Effector memory CD8-positive, alpha-beta T cell (primary cell): ENCODE measurements at places on chromosomes 12 and 14.
A peak's percentile ranks its signal among the peaks of the same experiment; 100 is the strongest.

DNA sequence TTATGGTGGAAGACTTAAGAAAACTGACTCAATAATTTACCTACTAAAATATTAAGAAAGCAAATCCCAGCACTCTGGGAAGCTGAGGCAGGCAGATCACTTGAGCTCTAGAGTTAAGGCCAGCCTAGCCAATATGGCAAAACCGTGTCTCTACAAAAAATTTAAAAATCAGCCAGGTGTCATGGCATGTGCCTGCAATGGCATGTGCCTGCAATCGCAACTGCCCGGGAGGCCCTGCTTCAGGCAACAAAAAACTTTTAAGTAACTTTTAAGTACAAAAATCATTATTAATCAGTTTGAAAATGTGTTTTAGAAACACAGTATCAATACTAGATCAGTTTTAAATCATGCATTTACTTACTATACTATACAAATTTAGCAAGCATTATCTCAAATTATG, 17.5 kb downstream of the C2CD5 start:
- DNase-seq: no peak

GRCh38 chr14:48709277-48709785, 876.8 kb downstream of the RPS29 start:
- no peak for DNase-seq

GRCh38 chr12:78441737-78442453, 422.7 kb upstream of the SYT1 start:
- DNase-seq: no peak

- DNase-seq: no peak
Observed at GRCh38 chr12:68170726-68171125, 11.2 kb upstream of the IFNG start.

DNA sequence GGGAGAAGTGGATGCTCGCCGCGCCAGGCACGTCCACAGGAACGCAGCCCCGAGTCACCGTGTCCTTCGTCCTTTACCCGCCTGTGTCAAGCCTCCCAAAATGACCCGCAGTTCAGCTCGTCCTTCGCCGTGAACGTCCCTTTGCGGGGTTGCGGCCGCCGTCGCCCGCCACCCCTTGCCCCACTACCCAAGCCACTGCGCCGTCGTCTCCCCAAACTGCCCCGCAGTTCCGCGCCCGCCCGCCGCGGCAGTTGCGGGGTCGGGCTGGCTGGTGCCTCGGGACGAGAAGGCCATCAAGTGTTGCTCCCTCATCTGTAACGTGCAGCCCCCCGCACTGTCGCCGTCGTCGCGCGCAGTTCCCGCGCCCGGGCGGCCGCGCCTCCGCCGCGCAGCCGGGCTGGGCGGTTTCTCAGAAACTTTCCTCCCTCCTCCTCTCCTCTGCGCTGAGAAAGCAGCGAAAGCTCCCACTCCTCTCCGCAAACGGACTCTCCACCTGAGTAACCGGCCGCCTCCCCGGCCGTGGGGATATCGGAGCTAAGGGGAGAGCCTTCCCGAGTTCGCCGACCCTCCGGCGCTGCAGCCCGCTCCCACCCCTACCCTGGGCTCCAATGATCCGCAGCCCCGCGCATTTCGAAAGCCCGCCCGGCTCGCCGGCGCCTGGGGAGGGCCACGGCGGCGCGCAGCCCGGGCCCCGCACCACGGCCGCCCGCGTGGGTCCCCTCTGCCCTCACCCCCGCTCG, 6.7 kb downstream of the CDKN1B start:
- DNase-seq: peak; percentile 45

- DNase-seq: no peak
Observed at GRCh38 chr12:105226219-105226618, 9.8 kb downstream of the APPL2 start.

DNA sequence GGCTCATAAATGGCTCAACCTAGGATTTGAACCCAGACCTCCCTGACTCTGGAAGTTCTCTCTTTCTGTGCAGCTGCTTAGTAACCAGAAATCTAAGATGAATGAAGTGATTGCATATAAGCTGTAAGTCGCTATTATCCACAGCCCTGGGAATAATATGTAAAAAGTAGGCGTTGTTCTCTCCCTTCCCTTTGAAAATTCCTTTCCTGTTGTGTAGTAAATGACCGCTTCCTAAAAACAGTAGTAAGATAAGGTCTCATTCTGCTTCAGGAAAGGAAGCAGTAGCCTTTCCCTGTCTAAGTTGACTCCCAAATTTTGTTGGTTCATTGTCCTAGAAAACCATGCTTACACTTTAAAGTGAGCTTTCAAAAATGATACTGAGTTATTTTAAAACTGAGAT, 418.3 kb downstream of the EGLN3 start:
- DNase-seq: no peak

- no peak for DNase-seq
Observed at GRCh38 chr12:10558789-10559188, 53.1 kb downstream of the EIF2S3B start.

GRCh38 chr12:43120150-43120549, 431.9 kb downstream of the ADAMTS20 start:
- DNase-seq: no peak

DNA sequence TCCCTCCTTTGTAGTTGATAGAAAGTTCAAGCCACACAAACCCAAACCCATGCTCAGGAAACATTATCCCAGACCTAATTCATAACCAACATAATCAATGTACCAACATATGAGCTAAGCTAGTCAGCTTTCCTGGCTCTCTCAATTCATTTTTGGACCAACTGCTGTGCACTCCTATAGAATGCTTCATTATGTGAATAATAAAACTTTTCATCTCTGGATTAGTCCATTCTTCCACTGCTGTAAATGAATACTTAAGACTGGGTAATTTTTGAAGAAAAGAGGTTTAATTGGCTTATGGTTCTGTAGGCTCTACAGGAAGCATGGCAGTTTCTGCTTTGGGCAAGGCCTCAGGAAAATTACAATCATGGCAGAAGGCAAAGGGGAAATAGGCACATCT, 651.9 kb downstream of the RERGL start:
- DNase-seq: no peak

GRCh38 chr14:96318836-96319235, 44.3 kb downstream of the ATG2B start:
- no peak for DNase-seq

DNA sequence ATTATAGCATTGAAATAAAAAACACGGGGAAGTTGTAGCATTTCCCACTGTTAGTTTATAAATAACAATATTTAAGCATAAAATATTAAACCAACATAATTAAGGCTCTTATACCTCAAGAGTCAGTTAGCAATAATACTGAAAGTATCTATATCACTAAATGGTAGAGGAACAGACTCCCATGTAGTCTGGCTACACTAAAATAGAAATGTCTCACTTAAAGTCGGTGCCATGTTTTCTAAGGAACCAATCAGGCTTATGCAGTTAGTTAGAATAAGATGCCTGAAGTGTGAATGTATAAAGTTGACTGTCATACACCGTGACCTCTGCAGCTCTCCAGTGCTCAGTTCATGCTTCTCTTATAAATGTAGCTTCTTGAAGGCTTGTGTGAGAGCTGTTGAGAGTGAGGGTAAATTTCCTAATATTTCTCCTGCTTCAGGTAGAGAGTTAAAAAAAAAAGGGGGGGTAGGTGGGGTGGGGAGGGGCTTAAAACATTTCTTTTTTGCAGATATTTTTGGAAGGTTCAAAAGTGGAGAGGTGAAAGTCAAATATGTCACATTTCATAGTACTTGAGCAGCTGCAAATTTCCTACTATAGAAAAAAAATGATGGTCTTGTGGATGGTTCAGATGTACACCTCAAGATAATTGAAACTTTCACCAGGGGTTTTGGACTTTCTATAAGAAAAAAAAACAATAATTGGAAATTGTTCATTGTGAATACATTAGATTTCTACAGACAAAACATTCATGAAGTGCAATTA, 64.5 kb downstream of the PTCSC3 start:
- no peak for DNase-seq

- no peak for DNase-seq
Observed at GRCh38 chr12:1865284-1865866, 45.0 kb downstream of the LRTM2 start.

GRCh38 chr12:42886160-42886559, 296.6 kb upstream of the PRICKLE1 start:
- DNase-seq: no peak

DNA sequence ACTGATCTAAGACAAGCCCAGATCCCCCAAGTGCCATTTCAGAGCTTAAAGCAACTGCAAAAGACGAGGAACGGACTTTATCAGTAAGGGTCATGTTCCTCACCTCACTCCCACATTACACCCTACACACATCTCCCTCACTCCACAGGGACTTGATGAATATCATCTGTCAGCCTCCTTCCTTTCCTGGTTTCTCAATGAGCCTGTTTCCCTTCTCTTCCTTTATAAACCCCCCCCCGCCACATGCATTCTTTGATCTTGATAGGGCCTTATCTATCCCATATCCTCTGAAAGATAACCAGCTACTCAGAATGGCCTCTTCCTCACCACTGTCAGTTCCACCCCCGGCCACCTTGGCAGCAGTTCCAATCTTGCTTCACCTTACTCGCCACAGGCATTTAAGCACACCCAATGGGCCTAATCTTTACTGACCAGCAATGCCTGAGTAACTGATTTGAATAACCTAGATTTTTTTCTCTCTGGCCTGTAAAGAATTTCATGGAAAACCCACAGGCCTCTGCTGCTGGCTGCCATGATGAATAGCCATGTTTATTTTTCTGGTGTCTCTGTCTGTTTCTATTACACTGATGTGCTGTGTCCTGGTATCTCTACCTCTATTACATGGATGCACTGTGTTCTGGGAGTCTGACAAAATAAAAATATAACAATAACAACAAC, 138.7 kb downstream of the PHLDA1 start:
- no peak for DNase-seq

DNA sequence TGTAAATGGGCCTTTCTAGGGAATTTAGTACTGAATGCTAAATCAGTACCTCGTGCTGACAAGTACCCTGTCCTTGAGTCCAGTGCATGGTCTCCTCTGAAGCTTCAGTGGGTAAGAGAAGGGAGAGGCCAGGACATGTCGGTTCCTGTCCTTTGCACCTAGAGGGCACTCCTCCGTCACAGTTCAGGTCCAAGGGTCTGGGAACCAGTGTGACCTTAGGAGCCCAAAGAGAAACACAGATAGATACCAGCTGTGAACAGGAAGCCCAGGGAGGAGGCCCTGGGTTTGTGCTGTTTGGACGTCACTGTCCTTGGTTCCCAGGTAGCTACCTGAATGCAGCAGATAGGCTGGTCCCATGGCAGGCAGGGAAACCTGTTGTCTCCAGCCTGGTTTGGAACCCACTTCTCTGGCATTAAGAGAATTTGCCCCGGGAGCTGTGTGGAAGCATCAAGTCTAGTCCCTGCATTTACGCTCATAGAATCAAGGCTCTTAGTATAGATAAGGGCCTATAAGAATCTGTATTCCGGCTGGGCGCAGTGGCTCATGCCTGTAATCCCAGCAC, 3.9 kb upstream of the FGF23 start:
- DNase-seq: no peak

DNA sequence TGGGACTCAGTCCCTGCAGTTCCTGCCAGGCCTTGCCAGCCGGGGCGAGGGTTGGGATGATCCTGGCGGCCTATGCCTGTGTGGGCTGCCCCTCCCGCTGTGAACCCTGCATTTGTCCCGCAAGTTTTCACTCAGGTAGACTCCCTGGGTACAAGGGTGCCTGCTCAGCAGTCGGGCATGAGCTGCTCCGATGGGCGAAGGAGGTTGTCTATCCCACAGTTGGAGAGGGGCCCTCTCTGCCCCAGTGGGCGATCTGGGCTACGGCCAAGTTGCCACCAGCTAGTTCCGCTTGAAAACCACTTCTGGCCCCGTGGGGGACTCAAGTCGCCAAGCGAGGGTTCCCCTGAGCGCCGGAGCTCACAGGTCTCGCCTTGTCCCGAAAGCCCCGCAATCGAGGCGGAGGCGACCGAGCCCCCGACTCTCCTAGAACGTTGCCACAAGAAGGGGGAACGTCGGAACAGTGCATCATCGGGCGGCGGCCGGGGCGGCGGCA, 365 bp upstream of the TPI1 start:
- no peak for DNase-seq

DNA sequence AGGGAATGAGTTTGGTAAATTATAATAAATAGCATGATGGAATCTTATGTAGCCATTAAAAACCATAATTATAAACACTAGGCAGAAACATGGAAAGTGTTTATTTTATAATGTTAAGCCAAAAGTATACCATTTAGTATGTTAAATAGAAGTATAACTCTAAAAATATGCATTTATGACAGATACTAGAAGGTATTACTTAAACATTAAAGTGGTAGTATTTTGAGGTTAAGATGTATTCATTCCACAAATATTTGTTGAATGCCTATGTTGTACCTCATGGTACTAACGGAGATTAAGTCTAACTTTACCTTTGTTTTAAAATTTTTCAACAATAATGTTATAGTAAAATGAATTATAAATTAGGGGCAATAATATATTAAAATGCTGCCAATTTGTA, 24.1 kb downstream of the TTC8 start:
- DNase-seq: no peak

GRCh38 chr12:46493834-46494181, 121.2 kb upstream of the SLC38A2 start:
- no peak for DNase-seq

- no peak for DNase-seq
Observed at GRCh38 chr14:60722107-60722356, 2.1 kb downstream of the SIX4 start.

DNA sequence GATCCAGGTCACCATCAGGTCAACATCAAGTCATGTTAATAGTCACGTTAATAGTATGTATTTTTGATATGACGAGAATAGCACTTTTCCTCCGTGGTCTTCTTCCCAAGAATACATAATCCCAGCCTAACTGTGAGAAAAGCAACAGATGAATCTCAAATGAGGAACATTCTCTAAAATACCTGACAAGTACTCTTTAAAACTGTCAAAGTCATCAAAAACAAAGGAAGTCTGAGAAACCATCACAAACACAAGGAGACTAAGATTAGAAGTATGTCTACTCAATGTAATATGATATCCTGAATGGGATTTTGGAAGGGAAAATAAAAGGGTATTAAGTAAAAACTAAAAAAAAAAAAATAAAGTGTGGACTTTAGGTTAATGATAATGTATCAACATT, 36.8 kb upstream of the GLIPR1 start:
- DNase-seq: no peak

- DNase-seq: no peak
Observed at GRCh38 chr14:74135426-74135825, 50.7 kb downstream of the LIN52 start.

GRCh38 chr14:96852823-96853422, 55.7 kb downstream of the VRK1 start:
- DNase-seq: peak; percentile 1

- DNase-seq: no peak
Observed at GRCh38 chr12:99389751-99390150, 257.8 kb upstream of the GARIN6 start.

GRCh38 chr12:53231671-53231920, 413 bp downstream of the RARG start:
- DNase-seq: no peak

- no peak for DNase-seq
Observed at GRCh38 chr12:128531170-128531569, 264.2 kb downstream of the TMEM132C start.
